ENCODE measurements at places on chromosomes 2 and 18.

DNA sequence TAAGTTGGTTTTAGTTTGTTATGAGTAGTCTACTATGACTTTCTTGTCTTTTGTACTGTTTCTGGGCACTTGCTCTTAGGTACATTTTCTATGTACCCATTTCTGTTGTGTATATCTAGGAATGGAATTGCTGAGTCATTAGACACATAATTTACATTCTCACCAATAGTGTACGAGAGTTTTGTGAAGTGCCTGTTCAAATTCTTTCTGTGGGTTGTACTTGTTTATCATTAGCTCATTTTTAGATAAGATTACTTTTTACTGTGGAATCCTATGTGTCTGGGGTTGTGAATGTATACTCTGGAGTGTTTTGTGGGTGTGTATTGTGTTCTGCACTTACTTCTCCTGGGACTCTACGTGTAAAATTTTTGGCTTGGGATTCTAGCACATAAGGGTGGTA, 36.6 kb upstream of the CD28 start:
- DNase-seq: no peak

DNA sequence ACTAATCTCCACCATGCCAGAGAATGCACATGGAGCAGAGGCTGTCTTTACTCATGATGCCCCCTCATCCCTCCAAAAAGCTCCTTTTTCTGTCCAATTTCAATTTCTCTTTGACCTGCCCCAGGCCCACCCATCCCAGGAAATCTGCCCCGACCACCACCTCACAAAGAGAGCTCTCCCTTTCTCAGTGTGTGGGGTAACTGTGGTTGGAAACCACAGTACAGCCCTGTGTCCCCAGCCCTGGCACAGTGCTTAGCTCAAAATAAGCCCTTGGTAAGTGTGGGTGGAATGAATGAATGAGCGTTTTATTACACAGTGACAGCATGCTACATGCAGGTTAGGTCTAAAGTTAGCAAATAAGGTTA, 43.7 kb upstream of the CAB39 start:
- DNase-seq: no peak

- DNase-seq: no peak
Measured at GRCh38 chr2:128986026-128986715, 667.5 kb upstream of the HS6ST1 start.

DNA sequence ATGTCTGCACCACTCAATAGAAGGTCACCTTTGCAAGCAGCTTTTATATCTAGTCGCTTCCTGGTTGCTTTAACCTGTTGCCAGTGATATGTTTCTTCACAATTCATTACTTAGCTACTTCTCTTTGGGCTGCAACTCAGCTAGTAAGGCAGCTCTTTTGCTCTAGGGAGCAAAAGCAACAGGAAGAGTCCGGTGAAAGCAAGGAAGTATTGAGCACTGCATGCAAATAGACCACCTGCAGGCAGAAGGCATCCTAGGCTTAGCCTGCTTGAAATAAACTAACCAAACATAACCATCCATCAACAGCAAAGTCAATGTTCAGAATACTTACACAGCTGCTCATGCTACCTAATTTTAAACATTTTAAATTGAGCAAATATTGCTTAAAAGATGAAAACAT, 529.2 kb upstream of the LINC00305 start:
- DNase-seq: no peak
